AML-193 (cell line): ENCODE measurements at places on chromosomes 5 and 9.

DNA sequence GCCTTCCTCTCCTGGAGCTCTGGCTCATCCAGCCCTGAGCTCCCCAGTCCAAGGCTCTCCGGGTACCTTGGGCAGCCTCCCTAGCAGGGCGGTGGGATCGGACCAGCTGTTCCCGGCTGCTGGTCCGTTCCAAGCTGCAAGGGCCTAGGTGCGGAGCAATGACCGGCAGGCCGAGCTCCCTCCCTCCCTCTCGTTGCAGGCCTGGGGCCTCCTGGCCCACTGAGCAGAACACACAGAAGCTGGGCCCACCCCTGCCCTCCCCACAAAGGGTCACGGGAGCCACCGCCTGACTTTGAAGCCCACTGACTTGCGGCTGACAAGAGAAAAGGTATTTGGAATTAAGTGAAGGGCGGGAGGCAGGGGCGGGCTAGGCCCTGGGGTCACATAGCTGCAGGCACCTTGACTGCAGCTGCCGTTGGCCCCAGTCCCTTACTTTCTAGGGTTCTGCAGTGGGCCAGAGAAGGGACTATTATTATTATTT, 104.7 kb upstream of the IER5L start:
- DNase-seq: no peak

DNA sequence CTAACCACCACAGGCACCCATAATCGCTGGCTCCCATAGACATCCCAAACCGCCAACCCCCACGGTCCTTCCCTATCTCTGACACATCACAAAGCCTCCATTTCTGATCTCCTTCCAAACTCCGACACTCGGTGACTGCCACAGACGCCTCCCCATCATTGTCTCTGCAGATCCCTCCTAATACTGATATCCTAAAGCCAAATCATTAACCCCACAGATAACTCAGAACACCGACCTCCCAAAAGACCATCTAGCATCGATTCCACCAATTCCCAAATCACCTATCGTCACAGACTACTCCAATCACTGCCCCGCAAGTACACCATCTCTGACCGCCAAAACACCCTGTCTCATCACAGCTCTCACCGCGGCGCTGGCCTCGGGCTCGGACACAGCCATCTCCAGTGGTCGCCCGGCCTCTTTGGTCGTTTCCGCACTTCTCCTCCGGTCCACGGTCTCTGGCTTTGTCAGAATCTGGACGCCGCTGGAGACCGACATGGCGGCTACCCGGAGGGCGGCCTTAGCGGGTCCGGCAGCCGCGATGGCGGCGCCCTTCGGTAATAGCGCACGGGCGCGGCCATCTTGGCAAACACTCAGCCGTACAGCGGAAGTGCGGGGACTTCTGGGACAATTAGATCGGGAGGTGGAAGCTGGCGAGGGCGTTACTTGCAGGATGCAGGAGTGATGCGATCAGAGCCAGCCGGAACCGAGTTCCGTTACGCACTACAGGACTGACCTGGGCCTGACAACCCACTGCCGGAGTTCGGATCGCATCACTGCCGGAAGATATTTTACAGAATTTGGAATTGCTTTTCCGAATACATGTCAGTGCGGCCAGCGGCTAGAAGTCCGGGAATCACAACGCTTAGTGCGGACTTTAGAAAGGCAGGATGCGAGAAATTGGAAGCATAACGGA, at the start of gene ZFP37:
ZFP37 (minus strand) TSS at position 534 of the 916 bp plus-strand sequence; CDS start at position 498, 36 bp downstream.
- no peak for DNase-seq

DNA sequence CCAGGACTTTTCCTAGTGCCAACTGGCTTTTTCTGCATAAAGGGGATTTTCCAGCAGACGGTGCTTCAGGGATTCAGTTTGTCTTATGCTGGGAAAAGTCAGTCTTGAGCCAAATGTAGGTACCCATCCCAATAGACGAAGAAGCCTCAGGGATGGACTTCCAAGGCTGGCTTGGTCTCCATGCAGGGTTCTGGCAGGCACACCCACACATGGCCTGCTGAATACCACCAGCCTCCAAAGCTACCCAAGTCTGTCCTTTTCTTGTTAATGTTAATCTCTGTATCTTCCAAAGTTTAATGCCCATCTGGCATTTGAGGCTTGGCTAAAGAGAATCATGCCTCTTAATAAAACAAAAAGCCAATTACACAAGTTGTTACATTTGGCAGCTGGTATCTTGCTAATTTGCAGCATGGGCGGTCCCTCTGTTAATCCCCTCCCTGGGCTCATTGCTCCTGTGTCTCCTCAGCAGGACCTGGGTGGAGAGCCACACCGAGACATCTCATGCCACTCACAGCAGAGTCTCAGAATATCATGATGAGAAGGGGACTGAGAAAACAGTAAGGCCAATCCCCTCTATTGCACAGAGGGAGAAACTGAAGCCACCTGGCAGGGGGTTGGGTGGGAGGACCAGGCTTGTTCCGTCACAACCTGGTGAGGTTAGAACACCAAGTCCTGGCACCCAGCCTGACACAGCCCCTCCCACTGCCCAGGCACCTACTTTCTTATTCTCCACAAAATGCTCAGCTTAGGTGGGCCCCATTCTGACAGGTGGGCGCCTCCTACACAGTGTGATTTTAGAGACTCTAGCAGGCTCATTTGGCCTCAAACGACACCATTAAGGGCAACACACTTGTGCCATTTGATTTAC, 243.2 kb downstream of the FSTL4 start:
- DNase-seq: no peak

DNA sequence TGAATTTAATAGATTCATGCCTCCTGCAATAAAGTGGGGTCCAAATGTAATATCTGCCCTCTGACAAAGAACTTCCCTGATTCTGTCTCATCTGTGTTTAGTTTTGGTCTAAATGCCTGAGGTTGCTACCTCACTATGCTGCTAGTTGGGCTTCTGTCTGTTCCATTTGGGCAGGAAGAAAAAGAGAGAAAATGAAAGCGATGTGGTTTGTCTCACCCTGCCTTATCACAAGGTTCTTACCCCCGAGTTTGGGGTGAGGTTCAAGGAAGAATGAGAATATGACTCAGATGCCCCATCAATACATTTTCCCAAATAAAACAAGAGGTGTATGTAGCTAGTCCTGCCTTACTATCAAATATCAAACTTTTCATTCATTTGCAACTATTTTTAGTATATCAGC, 132.1 kb upstream of the MTAP start:
- DNase-seq: no peak

DNA sequence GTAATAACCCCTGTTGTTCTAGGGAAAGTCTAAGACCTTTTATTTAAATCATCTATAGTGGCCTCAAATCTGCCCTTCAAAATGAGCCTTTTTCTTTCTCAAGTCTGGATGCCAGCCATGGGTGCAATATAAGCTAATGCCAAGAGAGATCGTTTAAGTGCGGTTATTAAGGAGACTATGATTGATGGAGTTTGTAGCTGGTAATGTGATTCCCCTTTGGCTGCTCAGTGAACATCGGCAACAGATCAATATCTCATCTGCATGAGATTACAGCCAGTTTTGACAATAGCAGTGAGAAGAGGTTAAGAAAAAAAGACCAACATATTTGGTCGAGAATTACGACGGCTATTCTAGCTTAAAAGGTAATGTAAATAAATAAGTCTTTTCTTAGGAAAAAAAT, 1049.4 kb upstream of the NUDT12 start:
- no peak for DNase-seq

GRCh38 chr5:4205398-4205797, 609.8 kb downstream of the IRX1 start:
- no peak for DNase-seq

DNA sequence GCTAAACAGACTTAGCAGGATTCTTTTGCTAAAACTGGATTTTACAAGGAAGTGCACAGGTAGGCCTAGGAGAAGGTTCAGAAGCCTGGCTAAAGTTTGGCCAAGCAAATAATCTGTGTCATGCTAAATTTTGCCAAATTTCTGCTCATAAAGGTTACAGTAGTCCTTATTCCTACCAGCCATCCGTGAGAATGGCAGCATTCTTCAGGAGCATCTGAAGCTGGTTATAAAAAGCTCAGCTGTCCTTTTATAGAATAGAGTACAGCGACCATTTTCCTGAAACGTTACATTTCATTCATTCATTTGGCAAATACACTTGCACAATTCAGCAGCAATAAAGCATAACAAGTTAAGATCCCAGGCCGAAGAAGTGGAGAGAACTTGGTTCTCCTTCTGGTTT, 6.9 kb downstream of the GSN start:
- no peak for DNase-seq

DNA sequence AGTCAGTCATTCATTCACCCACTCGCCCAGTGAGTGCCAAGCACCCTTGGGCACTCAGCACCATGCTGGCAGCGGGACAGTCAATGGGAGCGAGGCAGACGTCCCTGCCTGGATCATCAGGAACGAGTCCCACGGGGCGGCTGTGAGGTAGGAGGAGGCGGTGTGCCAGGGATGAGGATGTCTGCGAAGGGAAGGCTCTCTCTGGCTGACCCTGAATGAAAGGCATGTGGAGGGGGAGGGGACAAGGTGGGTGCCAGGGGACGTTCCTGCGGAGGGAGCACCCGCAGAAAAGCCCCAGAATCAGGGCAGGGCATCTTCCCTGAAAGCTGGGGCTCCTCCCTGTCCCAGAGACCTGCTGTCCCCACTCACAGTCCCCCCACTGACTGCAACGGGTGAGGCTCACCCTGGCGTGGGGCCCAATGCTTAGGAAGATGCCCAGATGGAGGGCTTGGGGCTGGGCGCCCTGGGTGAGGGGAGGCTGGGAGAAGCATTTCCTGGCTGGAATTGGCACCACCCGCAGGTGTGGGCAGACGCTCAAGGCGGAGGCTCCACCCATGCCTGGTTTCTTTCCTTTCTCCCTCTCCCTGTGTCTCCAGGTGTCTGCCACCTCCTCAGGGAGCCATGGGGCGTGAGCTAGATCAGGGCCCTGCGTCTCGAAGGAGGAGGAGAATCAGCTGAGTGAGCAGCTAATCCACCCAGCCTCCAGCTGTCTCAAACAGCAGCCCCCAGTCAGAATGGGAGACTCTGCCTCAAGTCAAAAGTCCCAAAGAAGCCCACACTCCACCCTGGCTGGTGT, 179.0 kb upstream of the PPP1R26 start:
- DNase-seq: no peak

GRCh38 chr5:158819095-158819494, 280.6 kb downstream of the EBF1 start:
- no peak for DNase-seq

GRCh38 chr5:68744206-68744605, 349.6 kb upstream of the SLC30A5 start:
- DNase-seq: no peak

- no peak for DNase-seq
Observed at GRCh38 chr9:111630182-111630963, 761 bp upstream of the DNAJC25 start.

DNA sequence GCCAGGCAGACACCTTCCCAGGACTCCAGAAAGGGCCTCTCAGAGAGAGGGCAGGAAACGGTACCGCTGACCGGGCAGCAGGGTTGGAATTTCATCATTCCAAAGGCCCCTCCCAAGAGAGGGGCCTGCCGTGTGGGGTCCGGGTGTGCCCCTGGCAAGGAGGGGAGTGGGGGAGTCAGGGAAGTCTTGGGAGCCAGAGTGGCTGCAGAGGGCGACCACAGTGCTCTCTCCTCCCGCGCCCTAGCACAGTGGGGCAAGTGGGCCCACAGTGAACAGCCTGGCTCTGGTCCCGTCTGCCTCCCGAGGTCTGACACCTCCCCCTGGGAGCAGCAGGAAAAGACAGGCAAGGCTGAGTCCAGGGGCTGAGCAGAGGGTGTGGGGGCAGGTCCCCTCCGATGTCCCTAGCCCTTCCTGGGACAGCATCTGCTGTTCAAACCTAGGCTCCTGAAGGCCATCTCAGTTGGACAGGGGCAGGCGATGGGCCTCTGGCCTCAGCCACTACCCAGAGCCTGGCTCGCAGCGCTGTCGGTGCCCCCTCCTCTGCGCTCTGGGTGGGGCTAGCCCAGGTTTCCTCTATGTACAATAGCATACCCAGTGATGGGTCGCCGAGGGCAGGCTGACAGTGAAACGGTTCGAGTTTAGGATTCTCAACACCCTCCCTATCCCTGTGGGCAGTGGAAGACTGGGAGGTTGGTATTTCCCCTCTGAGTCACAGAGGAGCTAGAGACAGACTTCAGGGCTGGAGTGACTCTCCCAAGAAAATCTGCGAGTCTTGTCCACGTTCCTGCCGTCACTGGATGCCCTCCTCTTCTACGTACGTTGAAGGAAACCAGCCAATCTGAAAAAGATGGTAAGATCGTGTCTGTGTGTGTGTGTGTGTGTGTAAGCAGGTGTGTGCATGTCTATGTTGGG, 25.4 kb upstream of the SARDH start:
- DNase-seq: no peak

DNA sequence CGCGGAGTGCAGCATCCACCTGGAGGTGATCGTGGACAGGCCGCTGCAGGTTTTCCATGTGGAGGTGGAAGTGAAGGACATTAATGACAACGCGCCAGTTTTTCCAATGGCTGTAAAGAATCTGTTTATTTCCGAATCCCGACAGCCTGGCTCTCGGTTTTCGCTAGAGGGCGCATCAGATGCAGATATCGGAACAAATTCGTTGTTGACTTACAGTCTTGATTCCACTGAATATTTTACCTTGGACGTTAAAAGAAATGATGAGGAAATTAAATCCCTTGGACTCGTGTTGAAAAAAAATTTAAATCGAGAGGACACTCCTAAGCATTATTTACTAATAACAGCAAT, 611 bp downstream of the PCDHA3 start:
- DNase-seq: no peak

- DNase-seq: no peak
Observed at GRCh38 chr5:149794487-149794971, 64.4 kb downstream of the PPARGC1B start.

DNA sequence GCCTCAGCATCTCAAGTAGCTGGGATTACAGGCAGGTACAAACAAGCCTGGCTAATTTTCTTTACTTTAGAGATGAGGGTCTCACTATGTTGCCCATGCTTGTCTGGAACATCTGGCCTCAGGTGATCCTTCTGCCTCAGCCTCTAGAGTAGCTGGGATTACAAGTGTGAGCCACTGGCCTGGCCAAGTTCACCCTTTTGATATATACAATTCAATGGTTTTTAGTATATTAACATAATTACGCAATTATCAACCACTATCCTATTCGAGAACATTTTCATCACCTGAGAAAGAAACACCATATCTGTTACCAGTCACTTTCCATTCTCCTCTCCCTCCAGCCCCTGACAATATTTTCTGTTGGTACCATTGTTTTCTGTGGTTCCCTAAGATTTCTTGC, 3.7 kb upstream of the CDC23 start:
- DNase-seq: no peak

DNA sequence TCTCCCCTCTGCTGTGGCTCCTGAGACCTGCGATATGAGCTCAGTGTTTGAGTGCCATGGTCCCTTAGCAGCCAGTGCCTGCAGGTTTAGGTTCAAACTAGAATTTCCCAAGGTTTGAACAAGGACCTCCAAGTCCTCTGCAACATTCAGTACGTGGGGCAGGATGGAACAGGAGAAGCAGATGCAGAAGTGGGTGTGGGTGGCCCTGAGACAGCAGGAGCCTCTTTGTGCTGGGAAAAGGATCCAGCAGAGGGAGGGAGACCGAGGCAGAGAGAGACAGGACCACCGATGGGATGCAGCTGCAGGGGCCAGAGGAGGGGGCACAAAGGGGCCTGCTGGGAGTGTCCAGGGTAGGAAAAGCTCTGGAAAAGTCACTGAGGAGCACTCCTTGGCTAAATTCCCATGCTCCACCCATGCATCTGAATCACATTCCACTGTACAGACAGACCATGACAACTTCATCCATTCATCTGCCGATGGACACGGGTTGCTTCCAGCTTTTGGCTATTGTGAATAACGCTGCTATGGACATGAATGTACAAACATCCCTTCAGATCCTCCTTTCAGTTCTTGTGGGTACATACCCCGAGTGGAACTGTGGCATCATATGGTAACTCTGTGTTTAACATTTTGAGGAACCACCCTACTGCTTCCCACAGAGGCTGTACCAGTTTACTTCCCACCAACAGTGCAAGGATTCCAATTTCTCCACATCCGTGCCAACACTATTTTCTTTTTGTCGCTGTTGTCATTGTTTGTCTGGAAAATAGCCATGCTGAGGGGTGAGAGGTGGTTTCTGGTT, 26.7 kb upstream of the SUSD3 start:
- DNase-seq: no peak
